Neural crest cell (in vitro differentiated cells): ENCODE measurements at places on chromosomes 1 and 21.

DNA sequence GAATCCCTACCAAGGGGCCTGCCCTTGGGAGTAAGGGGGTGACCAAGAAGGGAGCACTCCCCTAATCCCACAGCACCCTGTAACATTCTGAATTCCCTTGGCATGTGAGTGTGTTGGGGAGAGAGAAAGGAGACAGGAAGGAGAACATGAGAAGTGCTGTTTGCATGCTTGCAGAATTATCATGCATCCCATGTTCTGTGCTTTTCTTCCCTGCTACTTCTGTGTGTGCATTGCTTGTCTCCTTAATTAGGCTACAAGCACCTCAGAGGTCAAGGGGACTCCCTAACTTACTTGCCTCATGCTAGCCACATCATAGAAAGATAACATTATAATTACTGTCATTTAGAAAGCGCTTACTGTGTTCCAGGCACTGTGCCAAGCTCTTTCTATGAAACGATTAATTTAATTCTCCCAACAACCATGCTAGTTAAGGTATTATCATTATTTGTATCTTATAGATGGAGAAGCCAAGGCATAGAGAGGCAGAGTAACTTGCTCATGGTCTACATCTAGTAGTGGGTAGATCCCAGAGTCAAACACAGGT, 11.1 kb downstream of the NOS1AP start:
- no peak for DNase-seq

- no peak for DNase-seq
These were observed 40.3 kb downstream of the RGS5 start for GRCh38 chr1:163162381-163162914.

GRCh38 chr1:212413902-212414327, 771 bp downstream of the PACC1 start:
- peak; percentile 27 for DNase-seq

- DNase-seq, result no peak
These were observed 14.8 kb upstream of the DIP2A start for GRCh38 chr21:46443910-46444309.

GRCh38 chr1:172960019-172960418, 90.7 kb downstream of the TNFSF18 start:
- DNase-seq, result no peak

GRCh38 chr1:20359451-20360330, 69.0 kb downstream of the VWA5B1 start:
- no peak for DNase-seq

DNA sequence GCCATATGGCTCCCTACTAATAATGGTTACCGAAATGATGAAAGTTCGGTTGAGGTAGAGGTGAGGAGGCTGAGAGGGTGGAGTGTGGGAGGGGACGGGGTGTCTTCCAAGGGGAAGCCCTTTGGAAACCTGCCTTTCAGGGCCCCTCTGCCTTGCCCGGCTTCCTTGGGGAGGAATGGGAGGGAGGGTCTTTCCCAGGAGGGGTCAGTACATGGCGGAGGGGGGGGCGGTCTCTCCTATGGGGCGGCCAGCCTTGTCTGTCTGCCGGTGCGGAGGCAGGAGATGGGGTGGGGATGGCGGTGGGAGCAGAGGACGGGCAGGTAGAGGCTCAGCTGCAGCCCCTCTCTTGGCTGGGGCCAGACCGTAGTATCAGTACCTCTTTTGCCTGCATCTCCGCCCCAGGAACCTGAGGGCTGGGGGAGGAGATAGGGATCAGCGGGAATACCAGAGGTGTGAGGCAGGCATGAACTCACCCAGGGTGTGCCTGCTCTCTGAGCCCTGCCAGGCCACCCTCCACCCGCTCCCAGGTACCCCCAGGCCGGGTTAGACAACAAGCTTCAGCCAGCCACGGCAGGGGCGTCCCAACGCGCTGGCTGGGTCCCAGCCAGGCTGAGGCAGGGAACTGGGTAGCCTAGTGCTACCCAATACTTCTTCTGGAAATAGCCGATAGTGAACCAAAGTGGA, 79.4 kb upstream of the POU3F1 start:
- DNase-seq, result no peak
